ENCODE measurements at places on chromosomes 6 and 20.

- DNase-seq = no peak
Observed at GRCh38 chr20:55354720-55355119, 650.6 kb downstream of the CBLN4 start.

- no peak for DNase-seq
Observed at GRCh38 chr6:5597413-5597812, 336.1 kb downstream of the FARS2 start.

DNA sequence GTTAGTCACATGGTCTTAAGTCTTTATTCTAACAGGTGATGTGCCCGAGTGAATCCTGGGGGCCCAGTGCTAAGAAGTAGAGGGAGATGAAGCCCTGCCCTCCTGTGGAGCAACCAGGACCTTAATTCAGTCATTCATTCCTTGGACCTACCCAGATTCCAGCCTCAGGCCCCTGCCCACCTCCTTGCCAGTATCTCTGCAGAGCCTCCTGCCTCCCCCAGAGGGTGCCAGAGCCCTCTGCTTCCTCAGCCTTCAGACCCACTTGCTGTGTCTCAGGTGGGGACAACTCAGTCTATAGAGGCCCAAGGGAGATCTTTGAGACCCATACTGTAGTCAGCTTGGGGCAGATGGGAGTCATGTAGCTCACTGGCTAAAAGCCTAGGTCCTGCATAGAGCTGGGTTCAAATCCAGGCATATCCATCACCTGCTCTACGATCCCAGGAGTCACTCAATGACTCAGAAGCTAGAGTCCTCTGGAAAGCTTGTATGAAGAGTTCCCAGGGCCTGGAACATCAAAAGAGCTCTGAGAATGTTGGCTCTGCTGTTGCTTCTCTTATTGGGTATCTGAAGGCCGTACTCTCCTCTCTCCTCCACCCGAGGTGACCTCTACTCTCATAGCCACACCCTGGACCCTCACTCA lies 3.9 kb upstream of the SIGLEC1 start:
- peak; percentile 51 for DNase-seq

- peak; percentile 19 for DNase-seq
Observed at GRCh38 chr6:168678588-168678987, 237.6 kb downstream of the SMOC2 start.

DNA sequence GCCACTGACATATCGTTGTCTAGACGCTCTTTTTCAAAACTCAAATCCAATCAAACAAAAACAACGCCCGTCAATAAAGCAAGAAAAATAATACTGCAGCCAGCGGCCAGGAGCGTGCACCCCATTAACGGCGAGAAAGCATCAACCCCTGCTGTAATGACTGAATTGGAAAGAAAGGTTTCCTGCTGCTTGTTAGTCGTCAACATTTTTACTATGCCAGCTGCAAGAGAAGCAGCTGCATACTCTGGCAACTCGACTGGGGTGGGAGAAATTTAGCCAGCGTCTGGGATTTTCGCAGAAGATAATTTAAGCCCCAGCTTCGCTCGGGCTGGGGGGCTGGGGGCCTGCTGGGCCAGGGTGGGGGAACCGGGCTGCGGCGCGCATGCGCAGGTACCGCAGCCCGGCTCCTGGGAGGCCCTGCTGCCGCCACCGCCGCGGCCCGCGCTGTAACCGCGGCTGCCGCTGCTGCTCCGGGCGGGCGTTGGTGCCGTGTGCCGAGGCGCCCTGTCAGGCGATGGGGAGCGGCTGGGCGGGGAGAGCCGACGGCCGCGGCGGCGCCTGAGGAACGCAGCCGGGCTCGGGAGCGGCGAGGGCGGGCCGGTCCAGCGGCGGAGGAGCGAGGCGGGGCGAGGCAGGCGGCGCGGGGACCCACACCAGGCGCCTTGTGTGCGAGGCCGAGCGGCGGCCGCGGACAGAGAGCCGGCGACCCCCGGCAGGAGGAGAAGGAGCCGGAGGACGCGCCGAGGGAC lies 732 bp upstream of the STXBP5 start:
- DNase-seq = peak; percentile 58

DNA sequence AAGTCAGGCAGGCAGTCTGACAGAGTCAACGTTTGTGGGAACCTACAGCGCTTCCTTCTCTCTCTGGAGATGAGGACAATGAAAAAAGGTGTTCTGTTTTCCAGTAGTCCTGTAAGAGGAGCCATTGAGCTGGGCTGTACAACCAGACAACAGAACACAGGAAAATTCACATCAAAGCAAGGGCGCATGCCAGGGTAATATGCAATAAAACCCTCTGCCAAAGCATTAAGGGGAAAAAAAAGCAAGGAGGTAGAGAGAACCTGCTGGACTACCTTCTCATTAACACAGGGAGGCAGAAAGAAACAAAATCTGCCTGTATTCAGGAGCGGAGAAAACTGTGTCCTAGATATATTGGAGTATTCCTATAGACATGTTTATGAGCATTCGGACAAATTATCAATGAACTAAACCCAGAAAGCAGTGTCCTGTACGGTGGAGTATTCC lies 1.3 kb downstream of the RNF24 start:
- DNase-seq = peak; percentile 90

DNA sequence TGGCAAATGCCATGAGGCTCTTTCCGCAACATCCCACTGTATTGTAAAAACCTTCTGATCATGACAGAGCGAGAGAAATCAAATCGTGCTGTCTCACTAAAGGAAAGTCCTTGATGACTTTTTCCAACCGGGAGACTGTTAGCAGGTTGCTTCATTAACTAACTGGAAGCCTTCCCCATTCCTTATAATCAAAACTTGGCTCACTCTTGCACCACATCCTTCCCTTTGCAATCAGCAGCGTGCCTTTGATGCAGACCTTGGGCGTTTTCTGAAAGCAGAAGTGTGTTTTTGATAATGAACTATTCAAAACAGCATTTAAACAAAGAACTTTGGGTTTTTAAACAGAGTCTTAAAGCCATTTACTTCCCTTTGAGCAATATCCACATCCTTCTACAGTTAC lies 96.2 kb upstream of the CNR1 start:
- DNase-seq = no peak

DNA sequence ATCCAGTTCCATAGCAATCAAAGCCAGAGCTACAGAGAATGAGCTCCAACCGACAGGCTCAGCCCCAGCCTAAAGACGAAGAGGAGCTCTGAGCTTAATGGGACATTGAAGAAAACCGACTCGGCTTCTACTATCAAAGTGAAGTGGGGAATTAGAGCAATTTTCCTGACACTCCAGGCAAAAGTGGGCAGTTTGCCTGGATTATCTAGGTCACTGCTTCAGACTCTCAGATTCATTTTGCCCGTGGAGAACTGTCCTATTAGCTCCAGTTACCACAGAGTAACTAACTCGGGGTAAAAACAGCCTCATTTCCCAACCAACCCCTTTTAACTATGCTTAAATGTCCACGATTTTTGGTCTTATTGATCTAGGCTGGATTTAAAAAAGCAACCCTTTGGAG lies 592.1 kb upstream of the NRSN1 start:
- DNase-seq = no peak

GRCh38 chr6:11043961-11044711 lies at the start of gene ELOVL2:
Gene ELOVL2, minus strand, starts transcription at chr6:11044305. Its CDS starts 75 bp downstream, at chr6:11044230.
- DNase-seq = peak; percentile 51

GRCh38 chr6:92122746-92123145 lies 1296.6 kb downstream of the EPHA7 start:
- no peak for DNase-seq

- DNase-seq = no peak
Observed at GRCh38 chr6:163860287-163861081, 446.0 kb downstream of the QKI start.

GRCh38 chr6:11668455-11668854 lies 110.1 kb downstream of the ADTRP start:
- no peak for DNase-seq

DNA sequence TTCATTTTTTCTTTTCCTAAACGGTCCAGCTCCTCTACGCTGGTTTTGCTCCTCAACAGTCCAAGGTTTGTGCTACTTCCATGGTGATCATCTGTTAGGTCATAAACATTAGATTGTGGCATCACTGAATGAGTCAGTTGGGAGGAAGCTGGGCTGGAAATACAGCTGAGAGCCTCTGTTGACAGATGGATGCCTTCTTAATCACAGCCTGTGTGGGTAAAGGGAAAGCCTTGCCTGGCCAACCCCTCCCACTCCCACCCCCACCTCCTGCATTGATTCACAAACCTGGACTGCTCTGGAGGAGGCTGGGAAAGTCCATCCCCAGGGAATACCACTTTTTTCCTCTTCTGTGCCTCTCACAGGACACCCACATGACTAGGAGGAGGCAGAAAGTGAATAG lies 180.6 kb upstream of the CCN2 start:
- peak; percentile 57 for DNase-seq

DNA sequence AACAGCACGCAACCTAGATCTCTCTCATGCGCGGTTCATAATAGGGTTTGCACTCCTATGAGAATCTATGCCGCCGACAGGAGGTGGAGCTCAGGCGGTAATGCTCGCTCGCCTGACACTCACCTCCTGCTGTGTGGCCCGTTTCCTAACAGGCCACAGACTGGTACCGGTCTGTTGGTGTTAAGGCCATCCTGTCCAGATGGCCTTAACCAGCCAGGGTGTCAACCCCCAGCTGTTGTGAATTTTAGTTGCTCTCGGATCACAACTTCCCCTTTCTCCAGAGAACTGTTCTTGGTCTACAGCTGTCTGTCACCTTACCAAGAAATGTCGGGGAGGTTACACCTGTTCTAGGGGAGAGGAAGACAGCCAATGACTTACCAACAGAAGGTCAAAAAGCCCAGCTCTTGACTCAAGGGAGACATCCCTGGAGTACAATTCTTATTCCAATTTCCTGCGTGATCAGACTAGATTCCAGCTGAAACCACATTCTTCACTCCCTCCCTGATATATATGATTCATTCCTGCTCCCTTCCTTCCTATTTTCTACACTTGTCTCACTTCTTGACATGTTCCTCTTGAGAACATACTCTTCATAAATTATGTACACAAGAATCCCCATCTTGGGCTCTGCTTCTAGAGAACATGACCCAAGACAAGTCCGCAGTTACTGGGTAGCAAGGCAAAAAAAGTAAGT lies 23.1 kb upstream of the DNAAF9 start:
- DNase-seq = no peak

DNA sequence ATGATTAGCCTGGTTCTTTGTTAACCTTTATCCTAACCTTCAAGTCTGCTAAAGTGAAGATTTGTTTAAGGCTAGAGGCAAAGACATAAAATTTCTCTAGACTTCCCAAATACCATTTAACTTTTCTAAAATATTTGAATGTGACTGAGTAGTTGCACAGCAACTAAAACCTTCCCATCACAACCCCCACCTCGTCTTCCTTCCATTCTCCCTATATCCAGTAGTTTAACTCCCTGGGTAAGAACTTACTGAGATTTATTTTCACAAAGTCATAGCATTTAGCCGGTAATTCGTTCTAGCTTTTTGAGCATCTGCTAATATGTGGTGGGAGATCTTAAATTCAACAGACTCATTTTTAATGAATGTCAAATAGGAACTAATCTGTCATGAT lies 87.9 kb upstream of the AKIRIN2 start:
- no peak for DNase-seq

GRCh38 chr6:53115741-53116140 lies 32.9 kb downstream of the GCM1 start:
- DNase-seq = no peak

DNA sequence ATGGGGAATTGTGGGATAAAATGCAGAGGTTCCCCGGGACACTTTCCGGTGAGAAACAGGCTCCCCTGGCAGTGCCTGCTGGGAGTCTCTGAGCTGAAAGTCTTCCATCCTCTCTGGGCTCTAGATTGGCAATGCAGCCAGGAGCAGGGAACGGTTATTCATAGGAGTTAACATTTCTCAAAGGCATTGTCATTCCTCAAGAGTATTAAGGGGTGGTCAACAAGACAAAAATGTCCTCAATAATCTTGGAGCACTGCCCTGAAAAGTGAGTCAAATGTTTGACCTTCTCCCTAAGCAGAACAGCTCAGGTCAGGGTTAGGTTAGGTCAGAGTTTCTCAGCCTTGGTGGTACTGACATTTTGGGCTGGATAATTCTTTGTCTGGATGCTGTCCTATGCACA lies 13.2 kb downstream of the BPIFB1 start:
- DNase-seq = no peak

DNA sequence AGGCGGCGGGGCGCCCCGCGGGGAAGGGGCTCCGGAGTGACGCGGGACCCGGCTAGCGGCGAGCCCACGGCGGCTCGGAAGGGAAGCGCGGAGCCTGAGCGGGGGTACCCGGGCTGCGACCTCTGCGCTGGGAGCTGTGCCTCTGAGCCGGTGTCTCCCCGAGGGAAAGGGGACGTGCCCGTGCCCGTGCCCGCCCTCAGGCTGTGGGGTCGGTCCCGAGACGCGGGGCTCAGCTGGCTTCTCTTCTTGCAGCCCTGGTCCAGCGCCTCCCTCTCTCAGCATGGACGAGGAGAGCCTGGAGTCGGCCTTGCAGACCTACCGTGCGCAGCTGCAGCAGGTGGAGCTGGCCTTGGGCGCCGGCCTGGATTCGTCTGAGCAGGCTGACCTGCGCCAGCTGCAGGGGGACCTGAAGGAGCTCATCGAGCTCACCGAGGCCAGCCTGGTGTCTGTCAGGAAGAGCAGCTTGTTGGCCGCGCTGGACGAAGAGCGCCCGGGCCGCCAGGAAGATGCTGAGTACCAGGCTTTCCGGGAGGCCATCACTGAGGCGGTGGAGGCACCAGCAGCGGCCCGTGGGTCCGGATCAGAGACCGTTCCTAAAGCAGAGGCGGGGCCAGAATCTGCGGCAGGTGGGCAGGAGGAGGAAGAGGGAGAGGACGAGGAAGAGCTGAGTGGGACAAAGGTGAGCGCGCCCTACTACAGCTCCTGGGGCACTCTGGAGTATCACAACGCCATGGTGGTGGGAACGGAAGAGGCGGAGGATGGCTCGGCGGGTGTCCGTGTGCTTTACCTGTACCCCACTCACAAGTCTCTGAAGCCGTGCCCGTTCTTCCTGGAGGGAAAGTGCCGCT lies 686 bp downstream of the ZGPAT start:
- DNase-seq = peak; percentile 33

DNA sequence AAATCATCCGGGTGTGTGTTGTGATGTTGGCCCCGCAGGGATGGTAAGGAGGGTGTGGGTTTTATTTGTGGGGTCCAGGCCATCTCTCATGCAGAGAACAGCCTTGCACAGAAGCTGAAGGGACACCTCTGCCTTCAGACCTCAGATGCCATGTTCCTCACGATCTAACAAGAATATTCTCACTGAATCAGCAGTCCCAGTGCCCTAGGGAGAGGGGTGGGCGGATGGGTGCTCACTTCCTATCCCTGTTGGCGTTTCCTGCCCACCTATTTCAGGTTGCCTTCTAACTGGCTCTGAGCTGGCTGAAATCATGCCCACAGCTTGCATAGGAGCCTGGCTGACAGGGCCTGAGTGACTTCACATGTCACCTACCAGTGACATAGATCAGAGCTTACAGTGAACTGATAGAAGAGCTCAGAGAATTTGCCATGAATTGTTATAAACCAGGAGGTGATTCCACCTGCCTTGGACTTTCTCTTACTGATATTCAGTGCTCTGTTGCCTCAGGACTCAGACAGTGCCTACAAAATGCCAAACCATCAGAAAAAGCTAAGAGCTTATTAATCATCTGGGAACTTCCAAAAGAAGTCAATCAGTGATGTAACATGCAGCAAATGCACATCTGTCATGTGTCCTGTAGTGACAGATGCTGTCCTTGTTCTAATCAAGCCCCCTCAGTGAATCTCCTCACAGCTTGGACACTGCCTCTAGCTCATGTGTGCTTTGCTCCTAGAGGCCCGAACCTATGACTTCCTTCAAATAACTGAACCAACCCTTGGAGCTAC lies 285.8 kb upstream of the PRND start:
- no peak for DNase-seq
